Lung (tissue), 17 donors: ENCODE measurements at places on chromosomes 16 and 17. TPM values are rescaled to one million over a fixed set of nuclear protein-coding genes. Genes with fewer than 3 reads are reported as not detected.
A peak's percentile ranks its signal among the peaks of the same experiment; 100 is the strongest.

G6PC1 gene
- 0.09 TPM for total RNA-seq

KREMEN2 gene
- 0.15 TPM for total RNA-seq

DNA sequence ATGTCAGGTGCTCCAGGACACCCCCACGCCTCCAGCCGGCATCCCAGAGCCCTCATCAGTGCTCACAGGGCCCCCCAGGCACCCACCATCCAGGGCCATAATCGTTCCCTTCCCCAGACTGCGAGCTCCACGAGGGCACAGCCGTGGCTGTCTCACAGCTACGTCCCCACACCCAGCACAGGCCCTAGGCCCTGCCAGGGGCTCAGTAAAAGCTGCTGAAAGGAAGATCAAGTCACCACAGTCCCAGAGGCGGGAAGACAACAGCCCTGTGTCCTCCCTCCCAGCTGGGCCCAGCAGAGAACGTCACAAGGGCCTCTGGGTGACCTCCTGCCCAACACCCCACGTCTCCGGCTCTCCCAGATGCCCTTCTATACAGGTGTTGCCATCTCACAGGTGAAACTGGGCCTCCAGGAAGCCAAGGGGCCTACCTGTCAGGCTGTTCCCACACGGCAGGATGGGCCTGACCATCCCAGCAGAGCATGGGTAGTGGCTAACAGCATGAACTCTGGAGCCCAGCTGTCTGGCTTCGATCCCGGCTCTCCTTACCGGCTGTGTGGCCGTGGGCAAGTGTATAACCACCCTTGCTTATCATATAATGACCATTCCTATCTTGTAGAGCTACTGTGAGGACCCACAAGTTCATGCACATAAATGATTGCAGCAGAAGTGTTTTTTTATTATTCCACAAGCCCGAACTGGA, 17.9 kb downstream of the ARL2BP start:
- H3K36me3 ChIP-seq: no peaks in the 10 kb centered on the region
- no peak for DNase-seq
- H3K4me1 ChIP-seq: no peaks in the 10 kb centered on the region
- no peaks in the 10 kb centered on the region for H3K27me3 ChIP-seq

- no peaks in the 10 kb centered on the region for H3K27me3 ChIP-seq
- H3K36me3 ChIP-seq: peaks cover 10% of the 10 kb centered on the region
- no peak overlapping the region for H3K27ac ChIP-seq
- H3K4me3 ChIP-seq: no peak overlapping the region
- no peak for DNase-seq
These were observed 9.6 kb downstream of the CDC42EP4 start for GRCh38 chr17:73302189-73302588.

DNA sequence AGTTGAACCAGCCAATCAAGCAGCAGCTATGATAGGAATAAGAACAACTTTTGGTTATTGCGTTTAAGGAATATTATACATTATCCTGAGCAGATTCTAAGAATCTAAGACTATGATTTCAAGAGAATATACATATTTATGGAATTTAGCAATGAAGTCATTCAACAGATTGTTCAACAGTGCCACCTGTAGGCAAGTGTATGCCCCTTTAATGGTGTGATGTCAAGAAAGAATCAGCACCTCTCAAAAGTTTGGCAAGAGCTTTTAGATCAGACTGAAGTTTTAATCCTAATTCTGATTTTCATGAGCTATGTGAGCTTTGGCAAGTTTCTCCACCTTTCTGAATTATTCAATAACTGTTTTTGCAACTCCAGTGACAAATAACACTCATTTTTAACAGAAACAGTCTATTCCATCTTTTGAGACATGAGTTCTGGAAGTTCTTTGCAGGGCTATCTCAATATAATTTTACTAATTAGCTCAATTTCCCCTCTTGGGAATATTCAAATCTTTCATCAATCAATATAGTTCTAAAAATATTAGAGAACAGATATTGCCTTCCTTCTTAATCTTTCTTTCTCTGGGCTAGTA, 474.3 kb upstream of the TOM1L1 start:
- H3K4me3 ChIP-seq: no peak overlapping the region
- no peaks in the 10 kb centered on the region for H3K27me3 ChIP-seq
- H3K4me1 ChIP-seq: no peaks in the 10 kb centered on the region
- peak; percentile 46 for DNase-seq

DNA sequence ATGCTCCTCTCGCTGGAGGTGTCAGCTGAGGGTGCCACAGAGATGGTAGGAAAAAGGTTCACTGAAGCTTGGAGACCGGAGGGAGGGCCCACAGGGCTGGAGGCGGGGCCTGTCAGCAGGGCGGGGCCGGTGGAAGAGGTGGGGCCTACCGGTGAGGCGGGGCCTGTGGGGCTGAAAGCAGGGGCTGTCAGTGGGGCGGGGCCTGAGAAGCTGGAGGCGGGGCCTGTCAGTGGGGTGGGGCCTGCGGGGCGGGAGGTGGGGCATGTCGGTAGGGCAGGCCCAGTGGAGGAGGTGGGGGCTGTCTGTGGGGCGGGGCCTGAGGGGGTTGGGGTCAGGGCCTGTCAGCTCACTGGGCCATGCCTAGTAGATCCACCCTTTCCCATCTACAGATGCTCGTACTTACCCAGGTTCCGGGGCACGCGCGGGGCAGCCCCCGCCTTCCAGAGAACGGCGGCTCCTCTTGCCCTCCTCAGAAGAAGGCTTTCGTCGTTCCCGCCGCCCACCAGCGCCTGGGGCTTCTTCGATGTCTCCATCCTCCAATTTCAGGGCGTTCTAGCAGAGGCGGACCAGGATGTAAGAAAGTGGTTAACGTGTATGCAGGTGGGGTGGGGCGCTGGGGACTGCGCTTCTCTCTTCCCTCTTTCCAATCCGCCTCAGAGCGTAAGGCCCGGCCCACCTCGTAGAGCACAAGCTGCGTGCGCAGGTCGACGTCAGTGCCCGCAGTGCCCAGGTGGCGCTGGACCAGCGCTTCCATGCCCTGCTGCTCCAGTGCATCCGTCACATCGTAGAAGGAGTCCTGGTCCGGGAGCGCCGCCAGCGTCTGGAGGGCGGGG, 9.8 kb downstream of the TMEM208 start:
- DNase-seq: peak; percentile 58
- H3K4me1 ChIP-seq: peaks cover 6% of the 10 kb centered on the region
- no peaks in the 10 kb centered on the region for H3K27me3 ChIP-seq
- no peak overlapping the region for H3K4me3 ChIP-seq

DNA sequence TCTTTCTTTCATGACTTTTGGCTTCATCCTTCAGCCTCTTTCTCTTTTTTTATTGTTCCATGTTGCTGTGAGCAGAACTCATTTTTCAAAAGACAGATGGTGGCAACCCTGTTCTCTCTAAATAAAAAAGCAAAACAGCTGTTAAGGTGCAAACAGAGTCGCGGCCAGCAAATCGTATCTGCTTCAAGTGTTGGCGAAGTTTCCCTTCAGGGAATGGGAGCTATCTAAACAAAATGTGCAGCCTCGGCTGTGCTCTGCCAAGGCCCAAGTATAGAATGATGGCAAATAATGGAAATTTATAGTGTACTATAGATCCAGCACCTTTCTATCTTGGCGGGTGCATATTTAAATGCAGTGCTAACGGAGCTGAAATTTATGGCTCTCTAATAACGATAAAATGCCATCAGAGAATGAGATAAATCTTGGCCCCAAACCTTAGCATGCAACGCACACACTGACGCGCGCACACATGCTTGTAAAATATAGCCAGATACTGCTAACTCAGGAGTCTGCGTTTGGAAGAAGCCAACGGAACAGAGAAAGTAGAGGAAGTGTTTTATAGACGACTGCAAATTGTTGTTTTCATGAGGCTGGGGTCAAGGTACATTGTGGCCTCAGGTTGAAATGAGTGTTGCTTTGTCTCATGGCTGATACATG, 315.5 kb upstream of the RBFOX1 start:
- H3K36me3 ChIP-seq: no peaks in the 10 kb centered on the region
- no peaks in the 10 kb centered on the region for H3K27me3 ChIP-seq
- no peak for DNase-seq
- H3K4me3 ChIP-seq: no peak overlapping the region
- H3K4me1 ChIP-seq: no peaks in the 10 kb centered on the region
